ENCODE measurements at places on chromosomes 16 and 17. TPM values are rescaled to one million over a fixed set of nuclear protein-coding genes. Genes with fewer than 3 reads are reported as not detected.

- peak; percentile 68 for DNase-seq
Observed at GRCh38 chr17:42508426-42509165, 27.4 kb upstream of the NAGLU start.

GRCh38 chr16:6204945-6205344 is 1107.3 kb upstream of the EEF2KMT start:
- no peak for DNase-seq

GRCh38 chr17:17682737-17683680 is 1.8 kb downstream of the RAI1 start:
- DNase-seq = peak; percentile 88

DNA sequence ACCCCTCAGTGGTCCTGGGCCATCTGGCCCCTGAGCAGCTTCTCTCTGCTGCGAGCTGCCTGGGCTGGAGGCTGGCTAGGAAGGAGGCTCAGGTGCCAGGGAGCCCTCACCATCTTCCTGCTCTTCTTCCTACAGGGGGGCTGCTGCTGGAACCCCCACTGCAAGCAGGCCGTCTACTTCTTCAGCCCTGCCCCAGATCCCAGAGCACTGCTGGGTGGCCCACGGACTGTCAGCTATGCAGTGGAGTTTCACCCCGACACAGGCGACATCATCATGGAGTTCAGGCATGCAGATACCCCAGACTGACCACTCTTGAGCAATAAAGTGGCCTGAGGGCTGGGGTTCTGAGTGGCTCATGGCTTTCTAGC is 46.1 kb downstream of the PRMT7 start:
- no peak for DNase-seq

- peak; percentile 96 for DNase-seq
Observed at GRCh38 chr17:79777894-79778503, at the start of gene CBX2. CBX2 (plus strand) TSS chr17:79778148; CDS start chr17:79778236, 88 bp downstream.

DNA sequence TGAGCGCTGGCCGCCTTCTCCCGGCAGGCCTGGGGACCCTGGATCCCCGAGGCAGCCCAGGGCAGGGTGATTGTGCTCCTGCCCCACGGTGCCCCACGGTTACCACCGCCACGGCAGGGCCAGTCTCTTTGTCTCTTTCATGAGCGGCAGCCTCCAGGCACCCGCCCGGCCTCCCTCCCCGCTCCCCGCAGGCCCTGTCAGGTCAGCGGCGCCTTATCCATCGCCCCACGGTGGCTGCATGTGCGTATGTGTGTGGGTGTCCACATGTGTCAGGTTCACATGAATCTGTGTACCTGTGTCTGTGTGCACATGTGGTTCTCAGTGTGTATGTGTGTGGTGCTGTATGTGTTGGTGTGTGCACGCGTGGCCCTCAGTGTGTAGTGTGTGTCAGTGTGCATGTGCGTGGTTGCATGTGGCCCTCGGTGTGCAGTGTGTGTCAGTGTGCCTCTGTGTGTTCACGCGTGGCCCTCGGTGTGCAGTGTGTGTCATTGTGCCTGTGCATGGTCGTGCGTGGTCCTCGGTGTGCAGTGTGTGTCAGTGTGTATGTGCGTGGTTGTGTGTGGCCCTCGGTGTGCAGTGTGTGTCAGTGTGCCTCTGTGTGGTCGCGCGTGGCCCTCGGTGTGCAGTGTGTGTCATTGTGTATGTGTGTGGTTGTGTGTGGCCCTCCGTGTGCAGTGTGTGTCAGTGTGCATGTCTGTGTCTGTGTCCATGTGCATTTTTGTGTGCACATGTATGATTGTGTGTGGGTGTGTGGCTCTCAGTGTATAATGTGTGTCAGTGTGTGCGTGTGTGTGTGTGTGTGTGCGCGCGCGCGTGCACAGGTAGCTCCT is 239.2 kb upstream of the GSE1 start:
- DNase-seq = no peak

Gene LGALS9
- total RNA-seq = 1.6 TPM

Gene ZNF23
- total RNA-seq = 11.9 TPM
